ENCODE measurements at places on chromosomes 1 and 21. TPM values are rescaled to one million over a fixed set of nuclear protein-coding genes. Genes with fewer than 3 reads are reported as not detected.

The LRIF1 gene
- 8.3 TPM for total RNA-seq

The TGFB2 gene
- total RNA-seq = 47.4 TPM

DNA sequence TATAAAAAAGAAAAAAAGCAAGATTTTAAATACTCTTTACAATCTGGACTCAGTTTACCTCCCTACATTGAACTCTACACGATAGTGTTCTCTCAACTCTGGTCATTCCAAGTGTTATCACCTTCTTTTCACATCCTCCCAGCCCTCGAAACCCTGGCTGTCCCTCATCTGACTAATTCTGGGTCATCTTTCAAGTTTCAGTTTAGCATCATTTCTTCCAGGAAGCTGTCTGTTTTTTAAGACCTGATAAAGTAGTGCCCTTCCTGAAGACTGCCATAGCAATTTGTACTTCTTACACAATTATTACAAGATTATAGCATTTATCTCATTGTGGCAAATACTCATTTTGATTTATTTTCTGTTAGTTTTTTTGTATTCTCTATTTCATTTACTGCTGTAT, 1.2 kb downstream of the ALG14 start:
- no peak for DNase-seq

- peak; percentile 70 for DNase-seq
Observed at GRCh38 chr21:27108228-27108627, 141.3 kb upstream of the ADAMTS5 start.

DNA sequence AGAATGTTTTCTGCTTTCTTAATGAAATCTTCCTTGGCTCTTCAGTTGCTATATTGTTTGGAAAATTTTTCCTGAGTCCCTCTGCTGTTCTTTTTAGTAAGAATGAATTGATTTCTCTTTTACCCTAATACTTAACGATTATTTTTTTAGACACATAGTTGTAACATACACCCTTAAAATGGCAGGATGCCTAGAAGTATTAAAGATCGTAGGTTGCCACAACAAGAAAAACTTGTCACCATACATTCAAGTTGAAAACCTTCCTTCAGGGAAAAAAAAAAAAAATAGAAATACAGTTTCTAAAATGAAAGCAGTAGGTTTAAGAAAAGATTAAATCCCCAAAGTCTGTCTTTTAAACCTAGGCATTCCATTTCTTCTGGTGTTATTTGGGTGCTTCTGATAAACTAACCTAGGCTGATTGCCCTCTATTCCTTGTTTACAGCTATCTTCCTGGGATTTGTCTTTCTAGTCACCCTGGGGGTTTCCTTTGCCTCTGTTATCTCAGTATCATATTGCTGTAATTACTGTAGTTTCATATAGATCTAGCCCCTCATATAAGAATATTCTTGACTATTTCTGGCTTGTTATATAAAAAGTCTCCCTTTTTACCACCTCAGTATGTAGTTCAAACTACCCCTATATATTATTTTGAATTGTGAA, 16.8 kb downstream of the SUCO start:
- DNase-seq = no peak

Measured in renal cortical epithelial cell (primary cell).